Stimulated activated CD4-positive, alpha-beta T cell treated with anti-CD3 and anti-CD28 coated beads, Interleukin-4, amount 100 ng/mL, for 1 hour (primary cell): ENCODE measurements at places on chromosomes 1 and 21.
A peak's percentile ranks its signal among the peaks of the same experiment; 100 is the strongest.

DNA sequence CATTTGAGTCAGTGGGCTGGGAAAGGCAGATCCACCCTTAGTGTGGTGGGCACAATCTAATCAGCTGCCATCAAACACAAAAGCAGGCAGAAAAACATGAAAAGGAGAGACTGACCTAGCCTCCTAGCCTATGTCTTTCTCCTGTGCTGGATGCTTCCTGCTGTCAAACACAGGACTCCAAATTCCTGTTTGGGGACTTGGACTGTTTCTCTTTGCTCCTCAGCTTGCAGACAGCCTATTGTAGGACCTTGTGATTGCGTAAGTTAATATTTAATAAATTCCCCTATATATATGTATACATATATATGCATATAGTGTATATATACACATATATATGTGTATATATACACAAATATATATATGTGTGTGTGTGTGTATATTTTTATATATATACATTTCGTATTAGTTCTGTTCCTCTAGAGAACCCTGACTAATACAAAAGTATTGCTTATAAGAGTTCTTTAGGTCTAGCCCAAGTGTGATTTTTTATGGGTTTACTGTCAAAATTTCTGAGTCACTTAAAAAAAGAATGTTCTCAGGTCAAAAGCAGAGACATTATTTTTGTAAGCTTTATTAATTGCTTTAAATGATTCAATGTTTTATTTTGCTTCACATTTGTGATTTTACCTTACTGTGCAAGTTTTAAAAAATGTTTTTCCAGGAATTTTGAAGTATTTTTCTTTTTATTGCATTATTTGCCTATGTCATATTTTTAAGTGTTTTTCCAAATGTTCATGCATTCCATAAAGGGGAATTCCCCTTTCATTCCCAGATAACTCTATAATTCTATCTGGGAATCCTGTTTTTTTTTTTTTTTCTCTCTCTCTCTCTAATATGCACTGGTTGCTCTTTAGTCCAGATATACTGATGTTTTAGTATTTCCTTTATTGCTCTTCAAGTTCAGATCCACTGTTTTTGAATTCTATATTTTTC is 92.1 kb upstream of the ADAMTS5 start:
- DNase-seq, result no peak

DNA sequence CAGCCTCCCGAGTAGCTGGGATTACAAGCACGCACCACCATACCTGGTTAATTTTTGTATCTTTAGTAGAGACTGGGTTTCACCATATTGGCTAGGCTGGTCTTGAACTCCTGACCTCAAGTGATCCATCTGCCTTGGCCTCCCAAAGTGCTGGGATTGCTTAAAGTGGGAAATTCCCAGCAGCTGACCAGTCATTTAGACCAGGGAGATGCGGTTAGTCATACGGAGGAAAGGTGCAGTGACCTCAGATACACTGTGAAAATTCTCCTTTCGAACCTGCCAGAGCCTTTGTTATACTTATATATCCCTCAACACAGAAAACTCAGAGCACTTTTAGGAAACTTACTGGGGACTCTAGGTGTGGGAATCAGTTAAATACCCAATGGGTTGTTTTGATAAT is 39.6 kb downstream of the MAP10 start:
- no peak for DNase-seq

- DNase-seq, result no peak
Observed at GRCh38 chr1:248622570-248623001, 12.3 kb downstream of the OR2T11 start.

- no peak for DNase-seq
Observed at GRCh38 chr1:198367296-198367695, 173.2 kb downstream of the ATP6V1G3 start.

- DNase-seq, result no peak
Observed at GRCh38 chr1:45490121-45490625, 790 bp downstream of the TESK2 start.

DNA sequence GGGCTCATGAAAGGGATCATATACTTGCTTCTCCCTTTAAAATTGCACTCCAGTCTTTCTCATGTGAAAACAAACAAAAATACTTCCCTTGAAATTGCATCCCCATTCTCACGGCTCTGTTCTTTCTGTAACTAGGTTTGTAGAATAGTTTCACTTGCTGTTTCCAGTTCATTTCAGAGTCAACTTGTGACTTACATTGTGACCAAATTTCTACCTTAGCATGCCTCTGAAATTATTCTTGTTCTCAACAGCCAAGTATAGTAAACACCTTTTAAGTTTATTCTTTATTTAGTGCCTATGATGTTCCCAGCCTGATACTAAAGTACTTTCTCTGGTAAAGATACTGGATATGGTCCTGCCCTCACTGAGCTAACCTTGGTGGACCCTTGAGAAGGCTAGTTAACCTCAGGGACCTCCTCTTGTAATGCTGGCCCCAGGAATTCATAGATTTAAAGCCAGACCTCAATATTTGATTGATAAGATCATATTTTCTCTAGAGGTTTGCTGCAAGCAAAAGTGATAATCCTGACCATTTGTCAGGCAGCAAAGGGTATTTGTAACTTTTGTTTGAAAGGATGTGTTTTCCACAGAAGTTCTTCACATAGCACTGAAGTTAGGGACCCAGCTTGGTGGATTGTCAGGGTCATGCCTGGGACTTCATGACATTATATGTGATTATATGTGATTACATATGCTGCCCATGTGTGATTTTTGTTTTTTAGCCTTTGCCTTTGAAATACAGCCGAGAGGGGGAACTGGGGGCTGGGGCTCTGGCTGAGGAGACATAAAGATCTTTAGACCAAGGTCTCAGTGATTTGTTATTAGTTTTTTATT is 29.6 kb downstream of the VANGL2 start:
- no peak for DNase-seq

DNA sequence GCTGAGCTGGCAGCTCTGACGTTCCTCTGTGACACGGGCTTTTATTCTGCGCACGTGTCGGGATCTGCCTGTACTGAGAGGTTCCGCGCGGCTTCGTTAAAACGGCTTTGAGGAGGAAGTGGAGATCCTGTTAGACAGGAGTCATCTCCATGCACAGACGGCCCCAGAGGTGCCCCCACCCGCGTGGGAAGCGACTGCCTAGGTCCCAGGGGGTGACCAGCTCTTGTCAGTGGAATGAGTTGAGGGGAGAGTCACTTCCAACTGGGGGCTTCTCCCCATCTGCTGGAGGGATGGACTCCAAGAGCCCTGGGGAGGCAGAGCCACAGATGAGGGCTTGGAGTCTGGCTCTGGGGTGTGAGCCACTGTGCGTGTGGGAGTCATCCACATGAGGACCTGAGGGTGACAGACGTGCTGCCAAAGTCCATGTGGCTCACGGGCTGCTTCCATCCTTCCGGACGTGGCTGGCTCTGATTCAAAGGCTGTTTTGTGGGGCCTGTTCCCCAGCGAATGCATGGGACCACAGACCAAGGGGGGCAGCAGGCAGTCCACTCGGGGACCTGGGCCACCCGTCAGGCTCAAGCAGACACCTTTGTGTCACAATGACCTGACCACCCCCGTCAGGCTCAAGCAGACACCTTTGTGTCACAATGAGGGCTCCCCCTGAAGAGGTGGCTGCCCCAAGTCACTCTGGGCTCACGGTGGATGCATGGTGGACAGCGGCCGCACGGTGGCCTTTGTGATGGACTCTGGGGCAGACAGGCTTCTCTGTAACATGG is 26.8 kb downstream of the PTTG1IP start:
- peak; percentile 43 for DNase-seq

- DNase-seq, result peak; percentile 13
Observed at GRCh38 chr1:110243574-110243973, 33.5 kb downstream of the KCNC4 start.

DNA sequence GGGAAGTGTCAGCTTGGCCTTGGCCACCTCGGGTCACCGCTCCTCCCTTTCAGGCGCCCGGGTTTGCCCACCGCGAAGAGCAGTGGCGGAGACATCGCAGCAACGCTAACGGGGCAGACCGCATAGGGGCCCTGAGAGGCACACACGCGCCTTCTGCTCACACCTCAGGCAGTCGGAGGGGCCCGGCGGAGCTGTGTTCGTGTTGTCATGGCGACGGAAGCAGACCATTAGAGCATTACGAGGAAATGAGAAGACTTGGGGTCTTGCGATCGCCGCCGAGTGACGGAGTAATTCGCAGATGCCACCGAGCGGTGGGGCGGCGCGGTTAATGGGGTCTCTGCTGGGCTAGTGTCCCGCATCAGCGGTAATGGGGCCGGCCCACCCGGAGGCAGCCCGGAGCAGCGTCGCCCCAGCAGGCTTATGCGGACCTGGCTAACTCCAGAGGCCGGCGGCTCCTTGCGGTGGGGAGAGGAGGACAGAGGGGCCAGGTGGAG is 144.1 kb downstream of the TNR start:
- DNase-seq, result no peak

GRCh38 chr1:234315091-234315541 is 58.1 kb upstream of the COA6 start:
- DNase-seq, result no peak

DNA sequence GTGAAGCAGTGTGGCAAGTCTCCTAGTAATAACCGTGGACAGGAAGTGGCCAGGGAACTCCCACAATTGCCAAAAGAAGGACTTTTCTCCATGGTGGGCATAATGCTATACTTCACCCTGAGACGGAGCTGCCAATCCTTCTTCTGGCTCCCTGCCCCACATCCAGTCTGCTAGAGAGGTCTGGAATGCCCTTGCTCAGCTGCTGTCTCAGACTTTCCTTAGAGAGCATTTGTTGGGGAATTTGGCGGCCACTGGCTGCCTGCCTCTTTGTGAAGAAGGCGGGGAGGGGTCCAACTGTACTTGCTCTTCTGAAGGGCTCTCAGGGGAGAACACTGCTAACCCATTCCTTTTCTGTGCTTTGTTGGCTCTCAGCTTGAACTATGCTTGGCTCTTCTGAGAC is 123.7 kb upstream of the EDN2 start:
- DNase-seq, result no peak

- DNase-seq, result no peak
Observed at GRCh38 chr1:6547301-6547700, 7.0 kb downstream of the NOL9 start.

DNA sequence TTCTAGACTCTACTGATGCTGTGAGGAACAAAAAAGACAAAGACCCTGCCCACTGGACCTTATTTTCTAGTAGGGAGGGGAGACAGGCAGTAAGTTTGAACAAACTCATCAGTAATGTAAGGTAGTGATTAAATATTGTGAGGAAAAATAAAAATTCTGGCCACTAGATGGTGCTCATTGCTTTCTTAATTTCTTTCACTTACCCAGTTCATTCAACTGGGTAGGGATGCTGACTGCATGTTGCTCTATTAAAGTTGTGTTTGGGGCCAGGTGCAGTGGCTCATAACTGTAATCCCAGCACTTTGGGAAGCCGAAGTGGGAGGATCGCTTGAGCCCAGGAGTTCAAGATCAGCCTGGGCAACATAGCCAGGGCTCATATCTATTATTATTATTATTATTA is 6.3 kb upstream of the KYAT3 start:
- DNase-seq, result no peak

DNA sequence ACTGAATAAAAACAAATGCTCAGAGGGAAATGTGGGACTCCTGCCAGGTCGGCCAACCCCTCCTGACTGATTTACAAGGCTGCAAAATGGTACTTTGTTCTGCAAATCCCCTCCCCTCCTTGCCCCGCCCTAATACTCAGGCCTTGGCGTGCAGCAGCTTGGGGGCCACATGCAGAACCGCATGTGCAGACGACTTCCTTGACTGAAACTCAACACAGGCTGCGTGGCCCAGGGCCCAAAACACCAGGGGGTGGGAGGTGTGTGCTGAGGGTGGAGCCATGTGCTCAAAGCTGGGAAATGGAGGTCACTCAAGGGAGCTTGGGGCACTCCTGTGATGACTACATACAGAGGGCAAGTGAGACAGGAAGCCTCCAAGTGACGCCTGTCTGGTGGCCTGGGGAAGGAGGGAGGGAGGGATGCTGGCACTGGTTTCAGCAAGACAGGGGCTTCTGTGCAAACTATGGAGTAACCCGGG is 87.2 kb downstream of the MRPL37 start:
- DNase-seq, result peak; percentile 59

DNA sequence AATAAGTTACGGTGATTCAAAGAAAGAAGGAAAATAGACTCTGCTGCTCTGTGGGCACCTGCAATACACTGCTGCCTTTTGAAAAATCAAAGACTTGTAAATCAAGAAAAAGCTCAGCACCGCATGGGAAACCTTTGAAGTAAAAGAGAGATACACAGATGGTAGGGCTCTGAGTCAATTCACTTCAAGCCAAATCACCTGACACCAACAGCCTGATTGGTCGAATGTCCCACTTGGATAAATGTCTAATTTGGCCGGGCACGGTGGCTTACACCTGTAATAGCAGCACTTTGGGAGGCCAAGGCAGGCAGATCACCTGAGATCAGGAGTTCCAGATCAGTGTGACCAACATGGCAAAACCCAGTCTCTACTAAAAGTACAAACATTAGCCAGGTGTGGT is 19.2 kb upstream of the RCAN3 start:
- no peak for DNase-seq

DNA sequence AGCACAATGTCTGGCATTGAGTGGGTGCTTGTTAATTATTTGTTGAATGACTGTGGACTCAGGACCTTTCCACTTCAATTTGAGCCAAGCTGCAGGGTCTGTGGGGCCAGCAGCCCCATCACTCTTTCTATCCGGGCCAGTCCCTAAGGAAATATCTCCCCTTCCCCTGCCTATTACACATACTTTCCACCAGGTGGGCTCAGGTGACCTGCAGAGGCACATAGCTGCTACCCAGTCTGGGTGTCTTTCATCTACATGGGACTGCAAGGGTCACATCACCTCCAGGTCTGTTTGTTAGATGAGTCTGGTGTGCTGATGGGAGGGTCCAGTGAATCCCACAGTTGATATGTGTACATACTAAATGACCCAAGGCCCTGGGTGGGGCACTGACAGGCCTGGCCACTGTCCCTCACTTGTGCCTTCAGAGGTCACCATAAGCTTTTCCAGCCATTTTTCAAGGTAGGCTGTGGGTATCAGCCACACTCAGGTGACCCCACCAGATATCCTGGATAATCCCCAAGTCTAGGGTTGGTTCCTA is 59.5 kb upstream of the KDM4A start:
- no peak for DNase-seq

- peak; percentile 19 for DNase-seq
Observed at GRCh38 chr21:45109831-45110492, 35.6 kb downstream of the ADARB1 start.
